ENCODE measurements at places on chromosomes 13 and 19. TPM values are rescaled to one million over a fixed set of nuclear protein-coding genes. Genes with fewer than 3 reads are reported as not detected.

- H3K27ac ChIP-seq = no peak overlapping the region
- no peaks in the 10 kb centered on the region for H3K4me1 ChIP-seq
- H3K4me3 ChIP-seq = no peak overlapping the region
- no peak for DNase-seq
- no peaks in the 10 kb centered on the region for H3K36me3 ChIP-seq
Observed at GRCh38 chr13:101700598-101700997, 248.1 kb downstream of the ITGBL1 start.

GRCh38 chr13:71621174-71622124 lies 245.6 kb downstream of the DACH1 start:
- H3K4me3 ChIP-seq = no peak overlapping the region
- no peaks in the 10 kb centered on the region for H3K27me3 ChIP-seq
- 0 out of 2 replicates have a peak, but pooled peaks cover 6% of the 10 kb centered on the region for H3K4me1 ChIP-seq
- peak; percentile 6 for DNase-seq

The DKKL1 gene
- total RNA-seq = not detected

The MIA gene
- total RNA-seq = not detected
